ENCODE measurements at places on chromosomes 2 and 18.
A peak's percentile ranks its signal among the peaks of the same experiment; 100 is the strongest.

DNA sequence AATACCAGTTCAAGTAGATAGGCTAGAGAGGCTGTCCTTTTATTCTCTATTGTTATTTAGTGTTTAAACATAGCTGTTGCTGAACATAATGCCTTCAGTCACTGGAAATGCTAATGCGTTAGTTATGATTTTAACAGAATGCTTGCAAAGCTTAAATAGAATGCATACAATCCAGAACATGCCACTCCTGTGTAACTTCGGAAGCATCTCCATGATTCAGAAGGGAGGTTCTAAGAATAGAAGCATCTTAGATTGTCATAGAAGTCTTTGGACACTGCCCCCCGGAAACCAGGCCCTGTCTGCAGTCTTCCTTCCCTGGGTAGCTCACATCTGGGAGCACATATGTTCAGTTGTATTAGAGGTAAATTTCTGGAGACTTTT is 73.2 kb downstream of the ZNF532 start:
- no peak for DNase-seq

DNA sequence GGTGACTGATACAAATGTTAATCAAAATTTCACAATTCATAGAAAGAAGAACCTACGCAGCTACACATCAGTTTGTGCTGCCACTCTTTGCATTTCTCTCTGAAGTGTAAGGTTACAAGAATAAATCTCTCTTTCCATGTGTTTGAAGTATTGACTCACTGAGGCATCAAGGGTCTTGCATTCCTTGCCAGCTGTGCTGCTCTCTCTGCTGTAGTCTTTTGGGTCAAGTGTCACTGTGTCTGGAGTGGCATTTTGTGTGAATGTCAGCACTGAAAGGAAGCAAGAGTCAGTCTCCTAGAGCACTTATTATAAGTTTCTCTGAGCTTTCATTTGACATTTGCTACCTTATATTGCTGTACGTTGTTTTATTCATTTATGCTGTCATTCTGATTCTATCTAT is 1696.1 kb upstream of the LRRTM1 start:
- no peak for DNase-seq

DNA sequence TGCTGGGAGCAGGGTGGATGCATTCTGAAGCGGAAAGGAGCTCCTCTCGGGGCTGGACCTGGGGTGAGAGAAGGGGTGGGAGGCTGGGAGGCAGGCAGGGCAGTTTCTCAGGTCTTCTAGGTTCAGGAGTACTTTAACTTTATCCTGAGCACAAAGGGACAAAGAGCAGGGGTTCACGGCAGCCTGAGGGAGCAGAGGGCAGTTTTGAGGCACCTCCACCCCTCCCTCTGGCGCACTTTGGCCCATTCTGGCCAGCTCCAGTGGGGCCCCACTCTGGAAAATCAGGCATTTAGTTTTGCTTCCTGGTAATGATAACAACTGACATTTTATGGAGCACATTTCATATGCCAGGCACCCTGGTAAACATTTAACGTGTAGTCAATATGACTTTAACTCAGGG is 14.3 kb downstream of the B3GNT7 start:
- DNase-seq, result no peak

- DNase-seq, result no peak
Measured at GRCh38 chr2:113240150-113240914, 38.4 kb downstream of the PAX8 start.

- DNase-seq, result peak; percentile 12
Measured at GRCh38 chr2:57906152-57906732, 140.4 kb upstream of the VRK2 start.

GRCh38 chr2:131022731-131023130 is 70.5 kb downstream of the FAM168B start:
- DNase-seq, result no peak

DNA sequence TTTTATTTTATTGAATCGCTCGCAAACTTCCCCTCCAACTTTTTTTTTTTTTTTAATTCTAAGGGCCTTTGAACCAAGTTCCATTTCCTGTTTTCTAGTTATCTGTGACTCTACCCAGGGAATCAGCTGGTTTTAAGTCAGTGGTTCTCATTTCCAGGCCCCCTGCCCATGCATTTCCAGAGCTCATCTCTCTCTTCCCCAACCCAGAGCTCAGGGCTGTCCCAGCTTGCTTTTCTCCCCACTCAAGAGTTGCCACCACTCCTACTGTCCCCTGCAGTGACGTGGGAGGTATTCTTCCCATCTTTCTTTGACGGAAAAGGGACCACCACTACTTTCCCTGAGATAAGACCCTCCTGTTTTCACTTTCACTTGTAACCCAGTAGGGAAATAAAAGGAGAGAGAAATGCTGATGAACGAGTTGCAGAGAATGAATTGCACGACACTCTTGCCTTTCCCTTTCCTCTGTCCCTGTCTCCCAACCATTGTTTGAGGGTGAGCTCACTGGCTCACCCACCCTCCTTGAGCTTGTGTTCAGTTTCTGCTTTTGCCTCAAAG is 42.1 kb downstream of the TET3 start:
- no peak for DNase-seq

DNA sequence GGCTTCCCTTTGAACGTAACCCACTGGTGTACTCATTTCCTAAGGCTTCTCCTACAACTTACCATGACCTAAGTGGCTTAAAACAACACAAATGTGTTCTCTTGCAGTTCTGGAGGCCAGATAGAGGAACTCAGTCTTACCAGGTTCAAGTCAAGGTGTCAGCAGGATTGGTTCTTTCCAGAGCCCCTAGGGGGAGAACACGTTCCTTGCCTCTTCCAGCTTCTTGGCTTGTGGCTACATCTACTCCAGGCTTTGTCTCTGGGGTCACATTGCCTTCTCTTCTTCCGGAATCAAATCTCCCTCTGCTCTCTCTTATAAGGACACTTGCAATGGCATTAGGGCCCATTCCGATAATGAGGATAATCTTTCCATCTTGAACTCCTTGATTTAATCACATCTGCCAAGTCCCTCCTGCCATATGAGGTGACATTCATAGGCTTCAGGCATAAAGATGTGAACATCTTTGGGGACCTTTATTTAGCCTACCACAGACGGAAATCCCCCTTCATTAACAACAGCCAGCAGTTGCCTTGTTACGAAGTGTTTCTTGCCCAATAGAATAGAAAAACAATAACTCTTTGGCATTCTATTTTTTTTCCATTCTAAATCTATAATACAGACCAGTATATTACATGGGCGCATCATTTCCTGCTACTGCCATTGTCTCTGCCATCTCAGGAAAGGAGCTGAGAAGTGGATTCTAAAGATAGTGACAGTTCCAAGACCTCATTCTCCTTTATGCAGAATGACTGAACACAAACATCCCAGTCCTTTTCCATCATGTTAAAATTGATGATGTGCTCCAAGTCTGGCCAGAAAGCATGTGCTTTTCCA is 362.0 kb downstream of the ZNF521 start:
- no peak for DNase-seq

DNA sequence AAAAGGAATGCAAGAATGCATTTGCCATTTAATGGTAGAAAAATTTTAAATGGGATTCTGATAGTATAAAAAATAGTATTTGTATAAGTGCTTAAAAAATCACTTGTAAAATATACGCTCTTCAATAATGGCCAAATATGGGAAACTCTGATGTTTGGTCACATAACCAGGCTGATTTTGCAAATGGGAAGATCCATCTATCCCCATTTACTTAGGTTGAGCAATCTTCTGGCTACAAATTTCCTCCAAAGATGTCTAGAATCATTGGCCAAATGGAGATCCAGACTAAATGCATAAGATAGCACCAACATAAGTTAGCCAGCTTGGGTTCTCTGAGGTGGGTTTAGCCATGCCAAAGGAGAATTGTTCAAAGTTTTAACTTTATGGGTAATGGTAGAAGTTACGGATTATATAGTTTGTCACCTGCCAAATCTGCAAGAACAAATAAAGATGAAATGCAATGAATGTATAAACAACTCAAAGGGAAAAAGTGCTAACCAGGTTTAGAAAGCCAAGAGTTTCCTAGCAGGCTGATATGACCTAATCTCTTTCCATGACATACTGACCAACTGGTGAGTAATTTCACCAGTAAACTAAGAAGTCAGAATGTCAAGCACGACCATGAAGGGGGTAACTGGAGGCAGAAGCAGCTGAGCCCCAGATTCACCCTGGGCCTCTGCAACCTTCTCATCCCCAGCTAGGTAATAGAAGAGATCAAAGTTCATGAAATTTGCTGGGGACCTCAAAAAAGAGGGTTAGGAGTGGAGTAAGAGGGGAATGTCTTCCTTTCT is 10.0 kb downstream of the RHOB start:
- DNase-seq, result no peak

GRCh38 chr2:107285621-107286299 is 399.8 kb upstream of the ST6GAL2 start:
- no peak for DNase-seq

DNA sequence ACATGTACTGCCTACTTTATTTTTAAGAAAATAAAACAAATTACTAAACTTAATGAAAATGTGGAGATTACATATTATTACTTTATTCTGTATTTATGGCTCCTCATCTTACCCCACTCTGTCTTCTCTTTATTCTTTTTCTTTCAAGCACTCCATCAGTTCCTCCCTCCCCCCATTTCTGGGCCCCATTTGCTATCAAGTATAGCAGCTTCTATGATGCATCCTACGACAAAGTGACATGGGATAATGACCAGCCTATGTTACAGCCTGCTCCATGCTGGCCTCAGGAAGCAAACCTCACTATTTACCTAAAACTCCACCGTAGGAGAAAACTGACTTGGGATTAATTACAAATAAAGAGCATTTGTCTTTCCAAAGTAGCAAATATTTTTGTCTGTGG is 58.8 kb downstream of the RND3 start:
- no peak for DNase-seq

DNA sequence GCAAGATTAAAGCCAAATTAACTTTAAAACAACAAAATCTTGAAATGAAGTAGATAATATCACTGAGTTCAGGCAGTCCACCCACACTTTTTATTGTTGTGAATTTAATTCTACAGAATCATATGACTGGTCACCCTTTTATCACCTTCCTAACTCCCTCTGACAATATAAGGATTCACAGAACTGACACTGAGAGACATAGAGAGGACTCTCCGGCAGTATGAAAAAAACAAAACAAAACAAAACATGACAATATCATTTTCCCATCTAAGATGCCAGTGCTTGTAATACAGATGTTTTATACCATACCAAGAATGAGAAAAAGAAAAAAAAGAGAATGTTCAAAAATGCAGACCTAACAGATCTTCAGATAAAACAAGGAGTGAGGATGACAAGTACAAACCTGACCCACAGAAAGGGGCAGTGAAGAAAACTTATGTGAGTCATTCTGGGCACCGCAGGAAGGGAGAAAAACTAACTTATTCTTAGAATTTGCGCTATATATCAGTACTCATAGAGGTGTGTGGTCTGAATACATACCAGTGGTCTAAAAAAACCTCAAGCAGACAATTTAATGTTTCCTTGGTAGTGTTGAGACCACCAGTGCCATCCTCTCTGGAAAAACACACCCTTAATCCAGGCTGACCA is 136.6 kb downstream of the ZAP70 start:
- no peak for DNase-seq

GRCh38 chr2:57862153-57862552 is 184.5 kb upstream of the VRK2 start:
- no peak for DNase-seq

GRCh38 chr2:59866436-59866835 is 687.0 kb downstream of the BCL11A start:
- DNase-seq, result no peak

DNA sequence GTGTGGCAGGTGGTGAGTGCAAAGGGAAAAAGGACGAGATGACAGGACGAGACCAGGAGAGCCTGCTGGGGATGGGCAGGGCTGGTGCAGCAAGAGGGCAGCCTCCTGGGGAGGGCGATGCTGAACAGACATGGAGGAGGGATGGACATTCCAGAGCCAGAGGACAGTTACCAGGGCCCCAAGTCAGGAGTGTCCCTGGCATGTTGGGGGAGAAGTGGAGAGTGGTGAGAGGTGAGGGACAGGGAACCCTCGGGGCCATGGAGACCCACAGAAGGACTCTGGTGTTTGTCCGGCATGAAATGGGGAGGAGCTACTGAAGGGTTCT is 19.0 kb downstream of the MTERF4 start:
- DNase-seq, result no peak
